Fibroblast of the aortic adventitia (primary cell): ENCODE measurements at places on chromosomes 3 and 15.

DNA sequence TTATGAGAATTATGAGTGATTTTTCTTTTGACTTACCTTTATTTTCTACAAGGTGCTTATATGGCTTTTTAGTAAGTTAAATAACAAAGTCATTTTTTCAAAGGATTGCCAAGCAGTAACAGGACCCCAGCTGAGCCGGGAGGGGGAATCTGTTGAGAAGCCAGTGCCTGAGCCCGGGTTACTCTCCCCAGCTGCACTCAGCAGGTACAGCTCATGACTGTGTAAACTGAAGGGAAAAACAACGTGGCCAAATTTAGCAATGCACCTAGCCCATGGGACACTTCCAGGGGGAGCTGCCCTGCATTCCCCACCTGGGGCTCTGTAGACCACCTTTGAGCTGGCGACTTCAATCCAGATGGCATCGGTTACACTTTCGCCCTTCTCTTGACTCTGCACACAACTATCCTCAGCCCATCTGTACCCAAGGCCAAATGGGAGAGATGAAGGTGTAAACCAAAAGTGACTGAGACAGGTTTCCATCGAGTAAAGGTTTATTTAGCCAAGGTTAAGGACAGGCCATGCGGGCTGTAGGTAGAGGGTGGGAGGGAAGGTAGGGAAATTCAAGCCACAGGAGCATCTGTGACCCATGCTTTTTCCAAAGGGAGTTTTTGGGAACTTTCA is 18.2 kb upstream of the HCN4 start:
- DNase-seq = no peak

DNA sequence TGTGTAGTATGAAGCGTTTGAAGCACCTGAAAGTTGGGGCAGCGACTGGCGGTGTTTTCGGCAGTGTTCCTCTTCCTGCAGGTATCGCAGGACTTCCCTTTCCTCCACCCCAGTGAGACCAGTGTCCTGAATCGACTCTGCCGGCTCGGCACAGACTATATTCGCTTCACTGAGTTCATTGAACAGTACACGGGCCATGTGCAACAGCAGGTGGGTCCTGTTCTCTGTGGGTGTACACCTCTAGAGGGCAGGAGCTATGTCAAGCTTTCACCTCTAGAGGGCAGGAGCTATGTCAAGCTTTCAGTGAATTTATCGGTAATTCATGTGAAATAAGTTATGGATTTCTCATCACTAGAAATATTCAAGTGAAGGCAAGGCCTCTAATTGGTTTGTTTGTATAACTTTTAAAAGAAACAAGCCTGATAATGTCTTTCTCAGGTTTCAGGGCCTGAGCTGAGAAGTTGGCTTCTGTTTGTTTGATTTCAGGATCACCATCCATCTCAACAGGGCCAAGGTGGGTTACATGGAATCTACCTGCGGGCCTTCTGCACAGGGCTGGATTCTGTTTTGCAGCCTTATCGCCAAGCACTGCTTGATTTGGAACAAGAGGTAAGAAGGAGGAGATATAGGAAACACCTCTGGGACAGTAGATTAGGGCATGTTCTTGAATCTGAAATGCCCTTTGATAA is 5.3 kb downstream of the TUBGCP4 start:
- peak; percentile 50 for DNase-seq

- DNase-seq = peak; percentile 79
These were observed 50.2 kb upstream of the THBS1 start for GRCh38 chr15:39530480-39531342.

DNA sequence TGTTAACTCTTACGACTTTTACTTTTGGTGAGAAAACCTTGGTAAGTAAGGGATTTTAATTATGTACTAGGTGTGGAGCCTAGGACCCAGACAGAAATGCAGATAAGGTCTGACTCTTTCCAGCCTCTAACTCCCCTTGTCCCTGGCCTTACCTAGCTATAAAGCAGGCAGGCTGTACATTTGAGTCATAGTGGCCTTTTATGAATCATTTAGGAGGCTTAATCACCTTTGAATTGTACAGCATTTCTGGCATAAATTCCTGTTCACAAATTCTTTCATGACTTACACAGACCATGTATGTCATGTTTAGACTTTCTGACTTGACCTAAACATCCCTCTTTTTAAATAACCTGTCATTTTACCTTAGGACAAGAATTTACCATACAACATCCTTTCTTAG is 47.4 kb downstream of the CHCHD4 start:
- no peak for DNase-seq

DNA sequence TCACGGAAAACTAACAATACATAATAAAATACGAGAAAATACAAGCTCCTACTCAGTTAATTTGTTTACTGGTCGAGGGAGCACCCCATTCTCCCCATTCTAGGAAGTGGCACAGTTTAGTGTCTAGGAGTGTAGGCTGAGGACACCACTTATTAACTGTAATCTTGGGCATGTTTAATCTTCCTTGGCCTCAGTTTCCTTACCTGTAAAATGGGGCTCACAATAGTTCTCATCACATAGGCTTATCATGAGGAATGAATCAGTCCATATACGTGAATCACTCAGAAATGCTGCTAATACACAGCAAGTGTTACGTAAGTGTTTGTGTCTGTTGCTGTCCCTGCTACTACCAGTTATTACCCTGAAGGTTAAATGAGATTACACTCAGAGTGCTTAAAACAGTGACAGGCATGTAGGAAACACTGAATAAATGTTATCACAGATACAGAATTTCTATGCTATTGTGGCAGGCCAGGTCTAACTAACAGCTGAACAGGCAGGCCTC is 210.2 kb downstream of the OSBPL10 start:
- DNase-seq = no peak

GRCh38 chr3:102466001-102466400 is 31.2 kb downstream of the ZPLD1 start:
- DNase-seq = no peak
